Gastrocnemius medialis (tissue), 4 donors: ENCODE measurements at places on chromosomes 6 and 20.

- no peak for DNase-seq
Observed at GRCh38 chr6:116507324-116507723, 4.1 kb upstream of the CALHM5 start.

GRCh38 chr6:35534407-35535170, 21.9 kb upstream of the TULP1 start:
- no peak for DNase-seq

DNA sequence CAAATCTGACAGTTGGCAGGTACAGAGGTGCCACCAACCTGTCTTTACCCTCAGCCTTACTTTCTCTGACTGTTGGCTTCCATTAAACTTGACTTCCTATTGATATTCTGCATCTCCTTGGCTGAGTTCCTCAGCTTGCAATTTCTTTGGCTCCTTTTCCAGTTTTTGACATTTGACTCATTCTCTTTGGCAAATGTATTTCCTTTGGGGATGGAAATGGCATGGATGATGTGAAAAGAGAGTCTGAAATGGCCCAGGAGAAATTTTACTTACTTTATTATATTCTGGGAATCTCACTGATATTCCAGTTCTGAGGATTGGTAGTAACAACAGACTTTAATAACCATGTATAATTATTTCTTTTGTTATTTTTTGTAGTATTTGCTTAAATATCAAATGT, 255.2 kb downstream of the CD109 start:
- no peak for DNase-seq

GRCh38 chr20:18543932-18544331, 23.3 kb upstream of the SMIM26 start:
- no peak for DNase-seq

GRCh38 chr6:149079911-149080491, 237.5 kb upstream of the TAB2 start:
- DNase-seq = peak; percentile 50

- DNase-seq = no peak
Observed at GRCh38 chr6:134082191-134082590, 29.8 kb upstream of the SLC2A12 start.

DNA sequence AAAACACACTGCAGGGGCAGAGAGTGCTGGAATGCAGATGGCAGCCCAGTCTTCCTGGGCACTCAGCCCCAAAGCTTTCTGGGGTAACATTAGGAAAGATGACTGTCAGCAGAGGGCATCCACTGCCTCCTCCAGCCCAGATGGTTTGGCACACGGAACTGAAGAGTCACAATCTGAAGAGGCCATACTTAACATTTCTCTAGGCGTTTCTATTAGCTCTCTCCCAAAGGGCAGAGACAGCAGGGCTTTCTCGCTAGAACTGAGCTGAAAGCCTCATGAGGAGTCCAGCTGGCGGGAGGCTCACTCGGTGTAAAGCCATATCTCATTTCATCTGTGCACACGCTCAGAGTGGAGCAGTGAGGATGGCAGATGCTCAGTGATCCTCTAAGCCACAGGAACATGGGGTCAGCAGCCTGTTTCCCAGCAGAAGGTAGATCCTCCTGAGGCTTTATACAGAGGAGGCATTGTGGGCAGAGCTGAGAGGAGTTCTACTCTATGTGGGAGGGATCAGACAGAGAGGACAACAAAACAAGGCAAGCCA, 28.1 kb downstream of the ALDH8A1 start:
- DNase-seq = no peak

DNA sequence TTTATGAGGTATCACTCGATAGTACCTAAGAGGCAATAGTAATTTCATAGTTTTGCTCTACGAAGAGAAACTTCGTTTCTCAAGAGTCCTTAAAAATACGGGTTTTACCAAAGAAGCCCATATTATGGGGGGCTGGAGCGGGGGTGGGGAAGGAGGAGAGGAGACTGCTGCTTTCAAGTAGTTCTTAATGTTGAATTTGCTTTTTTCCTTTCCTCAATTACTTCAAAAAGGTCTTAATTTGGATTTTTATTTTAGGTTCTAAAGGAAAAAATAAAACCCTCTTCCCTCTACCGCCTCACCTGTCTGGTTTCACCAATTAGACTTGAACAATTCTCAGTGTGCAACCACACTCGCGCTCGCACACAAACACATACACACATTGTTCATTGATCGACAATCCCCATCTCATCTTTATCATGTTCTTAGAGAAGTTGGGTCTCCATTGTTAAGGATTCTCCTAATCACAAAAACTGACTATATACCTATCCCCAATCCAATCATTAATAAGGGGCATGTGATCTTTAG, 97.2 kb downstream of the HFE start:
- DNase-seq = no peak

DNA sequence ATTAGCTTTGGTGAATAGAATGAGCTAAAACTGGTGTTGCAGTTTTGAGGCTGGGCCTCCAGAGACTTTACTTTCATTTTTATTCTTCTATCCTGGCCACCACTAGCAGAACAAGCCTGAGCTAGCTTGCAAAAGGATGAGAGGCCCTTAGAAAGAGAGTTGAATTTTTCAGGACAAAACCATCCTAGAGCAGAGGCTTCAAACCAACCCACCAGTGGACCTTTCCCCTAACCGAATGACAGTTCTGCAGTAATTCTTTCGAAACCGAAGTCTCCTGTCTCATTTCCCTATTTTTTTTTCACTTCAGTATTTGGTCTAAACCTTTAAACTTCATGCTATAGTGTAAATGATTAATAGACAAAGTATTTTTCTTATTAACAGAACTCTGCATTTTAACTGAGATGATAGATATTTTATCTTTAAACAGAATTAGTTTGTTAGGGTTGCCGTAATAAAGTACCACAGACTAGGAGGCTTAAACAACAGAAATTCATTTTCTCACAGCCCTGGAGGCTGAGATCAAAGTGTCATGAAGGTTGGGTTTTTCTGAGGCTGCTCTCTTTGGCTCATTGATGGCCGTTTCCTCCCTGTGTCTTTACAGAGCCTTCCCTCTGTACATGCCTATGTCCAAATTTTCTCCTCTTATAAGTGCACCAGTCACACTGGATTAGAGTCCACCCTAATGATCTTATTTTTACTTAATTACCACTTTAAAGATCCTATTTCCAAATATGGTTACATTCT, 80.6 kb upstream of the PAK5 start:
- no peak for DNase-seq

DNA sequence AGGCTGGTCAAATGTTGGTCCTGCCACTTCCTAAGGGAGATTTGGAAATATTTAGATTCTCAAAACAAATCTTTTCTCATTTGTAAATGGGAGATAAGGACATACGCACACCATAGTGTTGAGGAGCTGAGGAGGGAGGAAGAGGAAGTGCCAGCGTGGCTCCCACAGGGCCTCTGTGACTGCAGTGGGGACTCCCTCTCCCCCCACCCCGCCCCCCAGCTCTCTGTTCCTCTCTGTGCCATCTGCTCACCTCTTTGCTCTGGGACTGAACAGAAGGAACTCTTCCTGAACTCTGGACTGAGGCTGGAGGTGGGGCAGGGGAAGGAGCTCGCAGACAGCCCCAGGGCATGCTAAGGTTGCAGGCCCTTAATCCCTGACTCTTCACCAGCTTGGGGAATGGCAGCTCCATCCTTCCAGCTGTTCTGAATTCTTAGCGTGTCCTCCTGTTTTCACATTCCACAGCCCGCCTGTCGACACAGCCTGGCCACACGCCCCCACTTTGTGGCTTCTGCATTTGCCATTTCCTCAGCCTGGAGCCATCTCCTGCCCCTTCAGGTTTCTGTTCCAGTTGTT, 11.4 kb downstream of the DDX27 start:
- peak; percentile 17 for DNase-seq

DNA sequence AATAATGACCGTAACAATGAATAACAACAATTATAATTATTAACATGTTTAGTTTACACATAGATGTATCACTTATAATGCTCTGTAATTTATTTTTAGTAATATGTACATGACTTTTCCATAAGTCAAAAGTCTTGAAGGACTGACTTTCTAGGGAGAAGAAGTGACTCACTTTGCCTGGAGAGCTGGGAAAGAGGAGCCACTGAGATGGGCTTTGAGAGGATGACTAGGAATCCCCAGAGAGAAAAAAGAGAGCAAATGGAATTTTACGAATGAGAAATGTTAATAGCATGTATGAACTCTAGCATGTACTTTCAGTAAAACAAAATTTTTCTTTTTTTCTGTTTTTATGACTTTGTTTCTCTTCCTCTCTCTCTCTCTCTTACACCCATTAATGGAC, 67.8 kb upstream of the RALY start:
- DNase-seq = no peak

DNA sequence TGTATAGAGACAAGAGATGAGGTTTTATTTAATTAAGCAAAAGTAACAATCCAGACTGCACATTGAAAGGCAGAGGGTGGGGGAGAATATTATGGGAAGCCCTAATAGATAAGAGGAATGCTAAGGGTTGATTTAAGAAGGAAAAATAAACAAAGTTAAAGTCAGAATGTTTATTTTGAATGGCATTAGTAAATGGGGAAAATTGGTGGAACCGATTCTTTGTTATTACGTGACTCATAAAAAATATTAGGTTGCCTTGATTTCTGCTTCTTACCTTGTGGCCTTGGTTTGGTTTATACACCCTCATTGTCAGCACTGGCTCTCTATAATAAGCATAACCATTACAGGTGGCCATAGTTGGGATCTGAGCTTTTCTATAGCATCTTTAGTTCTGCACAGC, 674.8 kb upstream of the CITED2 start:
- DNase-seq = no peak

- DNase-seq = no peak
Observed at GRCh38 chr20:50467174-50467573, 43.0 kb upstream of the PTPN1 start.

GRCh38 chr6:9252799-9253198, 817.5 kb upstream of the SLC35B3 start:
- DNase-seq = no peak

DNA sequence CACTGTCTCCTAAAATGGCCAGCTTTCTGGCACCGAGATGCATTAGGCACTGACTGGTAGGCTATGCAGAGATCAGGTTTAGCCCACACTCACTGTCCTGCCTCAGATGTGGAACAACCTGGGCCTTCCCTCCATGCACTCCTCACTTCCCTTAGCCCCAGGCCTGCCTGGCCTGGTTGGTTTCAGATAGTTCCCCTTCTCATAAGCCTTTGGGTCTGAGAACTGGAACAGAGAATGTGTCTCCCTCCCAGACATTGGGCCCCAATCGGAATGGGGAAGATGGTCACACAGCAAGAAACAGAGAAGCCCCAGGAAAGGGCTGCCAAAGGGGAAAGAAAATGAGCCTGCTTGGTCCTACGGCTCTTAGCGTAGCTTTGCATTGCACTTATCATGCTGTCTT, 762.1 kb upstream of the CHD6 start:
- DNase-seq = no peak

DNA sequence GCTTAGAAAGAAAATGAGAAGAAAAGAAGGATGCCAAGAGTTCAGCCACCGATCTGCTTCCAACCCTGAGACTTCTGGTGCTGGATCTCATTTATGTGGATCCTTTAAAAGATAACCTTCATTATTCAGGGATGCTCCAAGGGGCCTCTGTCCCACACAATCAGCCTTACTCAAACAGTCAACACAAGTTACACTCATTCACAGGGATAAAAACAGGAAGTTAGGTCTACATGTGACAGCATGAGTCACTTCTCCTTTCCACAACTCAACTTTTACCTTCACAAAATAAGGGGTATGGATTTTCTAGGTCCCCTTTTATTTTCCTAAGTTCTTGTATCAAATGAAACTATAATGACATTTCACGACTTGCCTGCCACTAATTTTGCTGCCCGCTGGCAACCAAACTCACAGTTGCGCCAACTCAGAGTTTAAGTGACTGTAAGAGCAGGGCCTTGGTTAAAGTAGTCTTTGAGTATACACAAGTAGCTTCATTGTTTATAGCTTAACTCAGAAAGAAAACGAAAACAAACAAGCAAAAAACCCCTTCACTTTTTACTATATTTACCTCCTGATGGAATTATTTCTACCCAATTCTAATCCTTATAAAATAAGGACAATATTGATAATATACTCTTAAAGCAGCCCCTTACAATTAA, 278.8 kb upstream of the RUNX2 start:
- DNase-seq = no peak

- no peak for DNase-seq
Observed at GRCh38 chr6:110476046-110476849, at the start of gene SLC22A16. SLC22A16 (minus strand) TSS chr6:110476613; CDS start chr6:110476574, 39 bp downstream.

- no peak for DNase-seq
Observed at GRCh38 chr20:48325656-48326433, 502.0 kb downstream of the PREX1 start.

DNA sequence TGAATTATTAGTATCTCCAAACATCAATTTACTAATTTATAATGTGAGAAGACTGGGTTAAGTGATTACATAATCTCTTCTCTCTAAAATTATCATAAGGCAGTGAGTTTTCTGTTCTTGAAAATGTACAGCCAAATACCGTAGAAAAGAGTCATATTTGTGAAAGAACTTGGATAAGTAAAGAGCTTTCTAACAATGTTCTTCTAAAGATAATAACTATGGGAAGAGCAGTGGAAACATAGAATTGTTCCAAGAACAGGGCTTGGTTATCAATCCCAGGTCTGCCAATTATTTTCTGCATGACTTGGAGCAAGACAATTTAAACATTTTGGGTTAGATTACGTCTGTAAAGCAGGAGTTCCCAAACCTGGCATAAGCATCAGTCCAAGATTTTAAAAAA, 198.1 kb upstream of the SGK1 start:
- DNase-seq = no peak

- DNase-seq = no peak
Observed at GRCh38 chr6:7784706-7785105, 58.8 kb downstream of the BMP6 start.

- DNase-seq = no peak
Observed at GRCh38 chr6:63859528-63859927, 223.9 kb downstream of the PHF3 start.

DNA sequence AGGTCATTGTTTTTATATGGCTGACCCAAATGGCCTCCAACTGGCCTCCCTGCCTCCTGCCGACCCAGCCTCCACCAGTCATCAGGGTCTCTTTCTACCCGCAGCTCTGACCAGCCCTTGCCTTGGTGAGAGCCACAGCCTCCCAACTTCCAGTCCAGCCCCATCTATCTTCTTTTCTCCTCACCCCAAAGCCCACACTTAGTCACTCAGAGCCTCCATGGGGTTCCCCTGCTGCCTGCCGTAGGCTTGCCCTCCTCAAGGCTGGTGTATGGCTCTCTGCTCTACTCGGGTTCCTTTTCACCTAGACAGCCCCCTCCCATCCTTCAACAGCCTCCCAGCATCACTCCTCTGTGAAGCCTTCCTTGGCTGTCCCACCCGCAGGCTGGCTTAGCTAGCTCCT, 18.2 kb downstream of the TCF15 start:
- DNase-seq = no peak

GRCh38 chr6:16868968-16869367, 107.7 kb upstream of the ATXN1 start:
- DNase-seq = no peak

GRCh38 chr20:12093057-12093796, 175.5 kb downstream of the BTBD3 start:
- DNase-seq = no peak
